Osteocyte (in vitro differentiated cells): ENCODE measurements at places on chromosomes 6 and 20.
A peak's percentile ranks its signal among the peaks of the same experiment; 100 is the strongest.

DNA sequence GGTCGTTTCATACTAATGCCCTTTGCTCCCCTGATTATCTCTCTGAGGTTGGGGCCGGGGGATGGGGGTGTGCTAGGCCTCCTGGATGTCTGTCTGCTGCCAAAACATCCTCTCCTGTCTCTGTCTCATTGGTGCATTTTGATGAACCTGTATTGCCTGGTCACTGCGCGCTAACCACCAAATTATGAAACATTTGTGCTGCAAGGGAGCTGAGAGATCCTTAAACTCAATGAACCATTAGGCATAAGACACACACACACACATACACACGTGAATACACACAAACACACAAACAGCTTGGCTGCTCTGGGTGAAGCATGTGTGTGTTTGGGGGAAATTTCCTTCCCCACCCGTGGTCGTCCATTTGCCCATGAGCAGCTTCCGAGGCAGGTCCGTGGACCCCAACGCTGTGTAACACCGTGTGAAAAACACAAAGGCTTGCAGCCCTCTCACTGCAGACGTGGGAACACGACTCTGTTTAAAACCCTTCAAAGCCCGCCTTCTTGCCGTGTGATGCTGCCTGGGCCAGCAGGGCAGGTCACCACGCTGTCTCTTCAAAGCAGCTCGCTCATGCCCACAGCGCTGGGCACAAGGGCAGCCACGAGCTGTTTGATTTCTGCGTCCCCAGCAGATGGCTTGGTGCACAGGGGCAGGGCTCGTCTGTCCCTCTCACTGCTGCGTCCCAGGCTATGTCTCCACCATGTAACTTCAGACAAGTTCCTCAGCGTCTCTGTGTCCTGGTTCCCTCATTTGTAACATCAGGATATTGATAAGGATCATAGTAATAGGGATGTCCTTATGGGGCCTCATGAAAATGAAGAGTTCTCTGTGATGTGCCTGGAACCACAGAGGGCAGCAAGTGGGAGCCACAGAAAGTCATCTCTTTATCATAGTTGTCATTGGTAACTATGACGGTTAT lies 96.8 kb downstream of the CDH26 start:
- DNase-seq: peak; percentile 77

DNA sequence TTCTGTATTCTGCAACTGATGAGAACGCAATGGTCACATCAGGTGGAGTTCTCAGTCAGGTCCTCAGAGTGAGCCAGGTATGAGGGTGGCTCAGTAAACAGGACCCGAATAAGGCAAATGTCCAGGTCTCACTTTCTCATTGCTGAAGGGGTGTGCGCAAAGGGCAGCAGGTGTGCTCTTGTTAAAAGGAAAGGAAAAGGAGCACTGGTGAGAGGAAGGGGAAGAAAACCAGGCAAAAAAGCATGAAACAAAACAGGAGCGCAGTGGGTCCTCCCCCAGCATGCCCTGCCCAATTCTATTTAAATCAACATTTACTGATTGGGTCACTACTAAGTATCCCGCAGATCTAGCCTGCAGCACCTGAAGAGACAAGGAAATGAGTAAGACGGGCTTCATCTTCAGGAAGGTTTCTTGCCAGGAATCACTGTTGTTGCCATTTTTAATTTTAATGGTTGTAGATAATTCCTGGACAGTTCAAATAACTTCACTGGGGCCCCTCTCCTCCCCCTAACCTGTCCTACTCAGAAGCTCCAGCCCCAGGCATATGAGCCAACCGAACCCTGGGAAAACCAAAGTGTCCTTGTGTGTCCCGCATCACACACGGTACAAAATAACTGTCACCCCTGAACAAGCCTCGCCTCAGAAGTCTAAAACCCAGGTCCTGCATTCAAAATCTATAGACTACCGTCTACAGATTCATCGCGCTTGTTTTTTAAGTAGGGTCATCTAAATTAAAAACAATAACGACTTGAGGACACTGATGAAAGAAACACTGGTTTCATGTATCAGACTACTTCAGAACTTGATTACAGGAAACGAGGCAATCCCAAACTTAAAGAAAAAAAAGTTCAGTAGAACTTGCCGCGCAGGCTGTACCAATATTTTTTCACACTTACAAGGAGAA lies 980 bp downstream of the MBOAT1 start:
- no peak for DNase-seq

GRCh38 chr6:70838907-70839285 lies 118.0 kb downstream of the B3GAT2 start:
- no peak for DNase-seq

DNA sequence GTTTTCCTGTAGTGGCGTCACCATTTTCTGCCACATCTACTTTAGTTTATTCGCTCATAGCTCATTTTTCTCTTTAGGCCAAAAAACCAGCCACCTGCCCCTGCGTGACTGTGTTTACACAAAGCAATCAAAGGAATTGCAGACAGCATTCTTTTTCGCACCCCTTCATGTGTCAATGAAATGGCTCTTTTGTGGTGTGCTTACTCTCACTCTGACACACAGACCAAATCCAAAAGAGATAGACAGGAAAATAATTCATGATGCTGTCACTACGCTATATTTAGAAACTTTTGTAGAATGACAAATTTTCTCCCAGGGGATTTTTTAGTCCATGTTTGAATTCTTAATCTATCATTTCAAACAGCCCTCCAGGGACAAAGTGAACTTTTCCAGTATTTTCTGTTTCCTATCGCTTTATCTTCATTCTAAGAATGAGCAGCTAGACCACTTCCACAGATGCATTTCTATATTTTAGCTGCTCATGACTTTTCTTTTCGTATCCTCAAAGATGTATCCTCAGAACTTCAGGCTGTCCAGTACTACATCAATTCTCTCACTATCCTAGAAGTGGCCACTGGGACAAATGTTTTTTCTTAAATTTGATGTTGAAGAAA lies 37.9 kb upstream of the KHDRBS2 start:
- no peak for DNase-seq

- no peak for DNase-seq
Observed at GRCh38 chr6:45697605-45698004, 318.1 kb downstream of the CLIC5 start.

DNA sequence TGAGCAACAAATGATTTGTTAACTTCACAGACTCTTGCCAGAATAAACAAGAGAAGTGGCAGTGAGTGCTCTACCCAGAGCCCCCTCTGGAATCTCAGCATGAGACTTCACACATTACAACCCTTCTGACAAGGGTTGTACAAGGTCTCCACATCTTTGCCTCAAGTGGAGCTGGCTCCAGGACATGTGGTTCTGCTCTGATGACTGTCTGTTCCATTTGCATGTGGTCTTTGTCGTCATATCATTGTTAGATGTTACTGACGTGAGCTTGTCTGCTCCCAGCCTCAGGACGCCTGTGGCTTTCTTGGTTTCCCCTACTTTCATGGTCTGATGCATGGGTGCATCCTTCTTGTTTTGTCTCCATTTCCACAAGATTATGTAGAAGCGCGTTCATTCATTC lies 115.0 kb downstream of the SLC24A3 start:
- no peak for DNase-seq

DNA sequence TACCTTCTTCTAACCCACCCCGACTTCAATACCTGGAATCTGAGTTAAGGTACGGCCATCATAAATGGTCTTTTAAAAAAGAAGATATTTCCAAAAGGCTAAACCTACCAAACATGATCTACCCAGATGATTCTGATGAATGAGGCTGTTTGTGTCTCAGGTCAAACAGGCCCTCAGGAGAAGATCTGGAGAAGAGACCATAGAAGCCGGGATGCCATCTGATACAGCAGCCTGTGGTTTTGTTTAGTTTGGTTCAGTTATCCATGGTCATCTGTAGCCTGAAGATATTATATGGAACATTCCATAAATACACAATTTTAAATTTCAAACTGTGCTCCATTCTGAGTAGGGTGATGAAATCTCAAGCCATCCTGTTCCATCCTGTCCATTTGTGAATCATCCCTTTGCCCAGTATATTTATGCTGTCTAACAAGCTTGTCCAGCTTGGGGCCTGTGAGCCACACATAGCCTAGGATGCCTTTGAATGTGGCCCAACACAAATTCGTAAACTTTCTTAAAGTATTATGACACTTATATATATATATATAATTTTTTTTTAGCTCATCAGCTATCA lies 4.0 kb upstream of the CAP2 start:
- no peak for DNase-seq

DNA sequence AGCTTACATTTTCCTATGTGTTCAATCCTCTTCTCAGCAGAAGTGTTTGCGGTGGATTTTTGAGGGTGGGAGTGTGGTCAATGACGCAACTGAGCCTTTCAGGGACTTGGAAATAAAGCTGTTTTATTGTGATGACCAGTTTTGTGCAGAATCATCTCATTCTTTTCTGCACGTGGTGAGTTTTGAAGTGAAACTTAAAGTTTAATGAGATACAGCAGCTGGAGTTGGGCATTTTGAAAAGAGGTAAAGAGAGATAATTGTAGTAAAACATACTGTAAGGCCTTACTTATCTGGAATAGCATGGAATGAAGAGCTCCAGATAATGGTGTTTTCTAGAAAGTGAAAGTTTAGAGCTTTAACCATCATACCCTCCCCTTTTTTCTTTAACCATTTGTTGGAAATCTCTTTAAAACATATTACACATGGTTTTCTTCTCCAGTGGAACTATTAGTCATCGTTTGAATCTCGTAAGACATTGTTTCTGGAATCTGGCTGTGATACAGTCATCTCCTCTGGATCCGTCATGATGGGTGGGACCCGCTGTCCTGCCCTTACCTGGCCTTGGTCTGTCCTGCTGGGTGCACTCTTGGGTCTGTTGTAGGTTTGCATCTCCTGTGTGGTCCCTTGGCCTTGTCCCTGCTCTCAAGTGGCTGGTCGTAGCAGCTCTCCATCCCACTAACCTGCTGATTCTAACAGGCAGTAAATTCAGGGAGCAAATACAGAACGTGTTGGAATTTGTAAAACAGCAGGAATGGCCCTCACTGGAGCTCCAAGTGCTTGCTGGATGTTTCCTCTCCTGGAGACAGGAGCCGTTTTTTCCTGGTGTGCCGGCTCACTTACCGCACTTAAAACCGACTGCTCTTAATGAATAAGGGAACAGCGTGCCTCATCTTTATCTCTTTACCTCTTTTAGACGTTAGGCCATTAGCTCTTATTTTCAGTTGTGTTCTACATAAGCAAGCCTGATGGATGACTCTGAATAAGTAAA lies 29.8 kb downstream of the UST start:
- DNase-seq: no peak

GRCh38 chr6:106334646-106335448 lies 9.3 kb upstream of the ATG5 start:
- no peak for DNase-seq
